CD4-positive, alpha-beta T cell treated with Interleukin-1 beta for 1 hour (primary cell): ENCODE measurements at places on chromosomes 5 and 9.

GRCh38 chr5:161544350-161544765 lies 2.2 kb downstream of the GABRB2 start:
- DNase-seq = no peak

- no peak for DNase-seq
These were observed 190.1 kb downstream of the TMEM232 start for GRCh38 chr5:110536120-110537115.

DNA sequence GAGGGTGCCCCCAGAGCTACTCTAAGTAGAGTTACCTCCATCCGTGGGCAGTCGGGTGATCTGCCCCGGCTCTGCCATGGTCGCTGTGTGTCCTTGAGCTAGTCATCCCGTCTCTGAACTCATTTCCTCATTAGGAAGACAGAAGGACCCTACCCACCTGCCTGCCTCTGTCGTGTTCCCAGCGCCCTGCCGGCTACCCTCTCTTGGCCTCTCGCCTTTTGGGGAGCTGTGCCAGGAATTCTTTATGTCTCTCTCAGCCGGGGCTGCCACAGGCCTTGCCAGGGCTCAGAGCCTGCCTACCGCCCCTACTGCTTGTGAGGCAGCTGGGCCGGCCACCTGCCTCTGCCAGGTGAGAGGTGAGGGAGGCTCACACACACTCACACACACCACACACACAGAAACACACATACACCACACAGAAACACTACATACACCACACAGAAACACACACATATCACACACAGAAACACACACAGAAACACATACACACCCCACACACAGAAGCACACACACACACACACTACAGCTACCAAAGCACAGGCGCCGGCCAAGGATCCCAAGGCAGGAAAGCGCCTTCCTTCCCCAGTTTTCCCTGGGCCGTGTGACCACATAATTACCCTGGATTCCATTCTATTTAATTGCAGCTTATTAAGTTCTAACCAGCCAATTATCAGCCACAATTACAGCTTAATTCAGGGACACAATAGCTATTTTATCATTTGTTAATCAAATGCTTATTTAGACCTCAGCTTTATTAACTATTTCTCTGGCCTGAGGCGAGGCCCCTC lies 41.7 kb downstream of the UNC5A start:
- DNase-seq = no peak

DNA sequence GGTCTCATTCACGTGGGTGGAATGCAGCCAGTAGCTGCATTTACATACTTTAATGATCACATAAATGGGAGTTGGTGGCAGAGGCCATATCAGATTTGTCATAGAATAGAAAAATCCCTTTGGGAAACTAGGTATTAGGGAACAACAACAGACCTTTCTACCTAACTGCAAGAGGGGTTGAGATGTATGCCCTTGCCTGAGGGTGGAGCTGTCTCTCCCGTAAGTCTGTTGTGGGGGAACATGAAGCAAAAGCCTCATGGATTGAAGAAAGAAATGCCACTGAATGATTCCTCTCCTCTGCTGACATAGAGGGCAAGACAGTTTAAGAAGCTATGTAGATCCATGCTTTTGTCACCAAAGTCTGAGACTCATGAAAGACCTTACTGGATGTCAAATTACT lies 461.3 kb downstream of the SPOCK1 start:
- no peak for DNase-seq

- DNase-seq = no peak
These were observed 1262.6 kb downstream of the EFNA5 start for GRCh38 chr5:106408141-106408540.

DNA sequence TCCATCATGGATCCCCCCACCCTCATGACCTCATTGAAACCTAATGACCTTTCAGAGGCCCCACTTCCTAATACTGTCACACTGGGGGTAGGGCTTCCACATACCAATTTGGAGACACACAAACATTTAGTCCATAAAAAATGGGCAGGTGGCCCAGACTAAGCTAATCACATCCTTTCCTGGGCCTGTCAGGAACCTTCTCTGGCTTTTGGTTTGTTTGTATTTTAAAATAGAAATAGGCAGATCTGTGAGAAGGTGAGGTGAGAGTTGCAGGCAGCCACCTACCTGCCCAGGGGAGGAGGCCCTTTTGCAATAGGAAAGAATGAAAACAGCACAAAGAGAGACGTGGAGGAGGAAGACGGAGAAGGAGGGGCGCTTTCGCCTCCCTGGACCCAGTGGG lies 90.2 kb upstream of the BOD1 start:
- DNase-seq = no peak

- no peak for DNase-seq
These were observed 101.3 kb downstream of the PHF2 start for GRCh38 chr9:93677641-93678136.
